ENCODE measurements at places on chromosomes 7 and 10.

DNA sequence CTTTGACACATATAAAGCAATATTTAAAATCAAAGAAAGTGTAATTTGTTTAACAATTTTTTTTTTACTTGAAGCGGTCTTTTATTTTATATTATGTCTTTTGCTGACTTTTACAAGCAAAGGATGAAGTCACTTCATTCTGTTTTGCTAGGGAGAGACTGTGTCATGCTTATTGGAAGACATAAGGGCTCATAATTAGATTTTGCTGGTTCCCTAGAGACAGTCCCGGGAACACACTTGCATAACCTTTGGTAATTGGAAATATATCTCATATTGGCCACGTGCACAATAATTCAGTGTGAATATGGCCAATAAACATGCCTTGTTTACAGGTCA is 448 bp upstream of the NET1 start:
- no peak for DNase-seq

- peak; percentile 42 for DNase-seq
Observed at GRCh38 chr7:97026715-97027426, 2.2 kb upstream of the DLX5 start.

DNA sequence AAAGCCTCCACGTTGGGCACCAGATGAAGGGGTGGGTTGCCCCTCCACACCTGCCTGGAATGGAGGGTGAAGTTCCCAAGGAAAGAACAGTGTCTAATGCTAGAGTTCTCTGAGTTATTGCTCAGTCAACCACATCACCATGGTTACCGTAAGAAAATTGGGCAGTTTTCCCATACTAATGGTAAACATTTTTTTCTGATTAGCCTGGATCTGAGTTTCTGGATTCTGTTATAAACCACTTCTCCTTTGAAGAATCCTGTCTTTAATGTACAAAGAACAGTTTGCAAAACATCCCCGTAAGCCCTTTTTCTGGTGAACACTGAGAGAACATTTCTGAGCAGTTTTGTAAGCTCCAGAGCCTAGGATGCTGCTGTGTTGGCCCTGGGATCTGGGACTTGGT is 45.5 kb downstream of the ABCC2 start:
- no peak for DNase-seq

DNA sequence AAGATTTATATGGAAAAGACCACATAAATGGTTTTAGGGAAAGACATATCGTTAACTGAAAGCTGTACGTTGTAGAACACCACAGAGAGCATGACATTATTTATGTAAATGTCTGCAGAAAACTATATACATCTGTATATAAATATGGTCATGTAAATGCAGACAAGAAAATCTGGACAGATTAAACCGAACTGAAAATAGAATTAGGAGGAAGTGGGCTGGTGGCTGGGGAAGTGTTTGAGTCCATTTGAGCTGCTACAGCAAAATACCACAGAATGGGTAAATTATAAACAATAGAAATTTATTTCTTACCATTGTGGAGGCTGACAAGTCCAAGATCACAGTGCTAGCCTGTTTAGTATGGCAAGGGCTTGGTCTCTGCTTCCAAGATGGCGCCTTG is 56.3 kb upstream of the USP6NL start:
- DNase-seq, result no peak

DNA sequence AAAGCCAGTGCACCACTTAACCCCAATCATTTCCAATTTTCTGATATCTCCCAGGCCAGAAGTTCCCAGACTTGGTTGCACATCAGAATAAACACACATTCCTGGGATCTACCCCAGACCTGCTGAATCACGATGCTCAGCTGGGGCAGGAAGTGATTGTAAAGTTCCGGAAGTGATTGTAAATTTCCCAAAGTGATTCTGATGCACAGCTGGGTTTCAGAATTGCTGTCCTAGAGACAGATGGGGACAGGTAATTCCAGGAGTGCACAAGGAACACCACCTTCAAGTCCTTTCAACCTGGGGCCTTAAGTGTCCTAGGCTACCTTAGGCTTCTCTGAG is 104.2 kb upstream of the EEPD1 start:
- no peak for DNase-seq

- no peak for DNase-seq
Observed at GRCh38 chr10:88974446-88975376, 15.9 kb upstream of the FAS start.

GRCh38 chr10:59382831-59383295 is 20.5 kb upstream of the FAM13C start:
- no peak for DNase-seq

DNA sequence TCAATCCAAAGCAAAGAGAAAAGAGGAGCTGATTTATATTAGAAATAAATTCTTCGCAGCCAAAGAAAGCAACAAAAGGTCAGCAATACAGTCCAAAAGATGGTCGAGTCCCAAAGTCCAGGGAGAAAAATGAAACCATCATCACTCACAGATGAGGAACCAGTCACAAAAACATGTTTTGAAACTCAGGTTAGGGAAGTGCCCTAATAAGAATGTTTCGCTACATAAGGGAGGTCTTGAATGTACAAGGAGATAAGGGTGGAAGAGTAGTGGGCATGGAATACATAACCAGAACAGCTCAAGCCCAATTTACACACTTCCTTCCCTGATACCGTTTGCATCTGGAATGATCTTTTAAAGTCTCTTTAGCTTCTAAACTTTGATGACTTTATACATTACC is 53.6 kb downstream of the VPS41 start:
- no peak for DNase-seq

GRCh38 chr7:17392846-17393245 is 94.4 kb downstream of the AHR start:
- no peak for DNase-seq

DNA sequence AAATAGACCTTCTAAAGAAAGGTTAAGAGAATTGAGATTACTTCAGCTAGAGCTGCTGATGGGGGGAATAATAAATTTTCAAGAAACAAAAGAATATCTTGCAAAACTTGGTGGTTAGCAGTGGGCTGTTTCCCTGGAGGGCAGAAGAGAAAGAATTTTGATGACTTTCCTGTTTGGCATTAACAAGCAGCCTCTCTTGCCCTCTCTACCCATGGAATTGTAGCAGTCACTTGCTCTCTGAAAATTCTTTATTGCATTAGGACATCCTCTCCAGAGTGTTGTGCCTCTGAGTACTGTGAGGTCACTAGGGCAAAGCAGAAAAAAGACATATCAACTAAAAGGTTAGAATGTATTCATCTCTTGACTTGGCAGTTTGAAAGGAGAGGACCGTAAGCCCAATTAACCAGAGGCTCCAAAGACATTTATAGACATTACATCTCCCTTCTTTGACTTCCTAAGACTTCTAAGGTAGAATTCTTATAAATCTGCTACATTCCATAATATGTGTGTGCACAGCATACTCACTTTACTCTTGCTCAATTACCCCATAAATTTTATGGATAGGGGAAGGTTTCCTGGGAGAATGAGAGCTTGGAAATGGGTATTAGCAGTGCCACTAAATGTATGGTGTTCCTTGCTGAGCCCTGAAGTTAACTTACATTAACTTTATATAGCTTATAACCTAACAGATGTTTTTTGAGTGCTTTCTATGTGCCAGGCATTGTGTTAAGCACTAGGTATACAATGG is 215.3 kb downstream of the KIF20B start:
- DNase-seq, result no peak

DNA sequence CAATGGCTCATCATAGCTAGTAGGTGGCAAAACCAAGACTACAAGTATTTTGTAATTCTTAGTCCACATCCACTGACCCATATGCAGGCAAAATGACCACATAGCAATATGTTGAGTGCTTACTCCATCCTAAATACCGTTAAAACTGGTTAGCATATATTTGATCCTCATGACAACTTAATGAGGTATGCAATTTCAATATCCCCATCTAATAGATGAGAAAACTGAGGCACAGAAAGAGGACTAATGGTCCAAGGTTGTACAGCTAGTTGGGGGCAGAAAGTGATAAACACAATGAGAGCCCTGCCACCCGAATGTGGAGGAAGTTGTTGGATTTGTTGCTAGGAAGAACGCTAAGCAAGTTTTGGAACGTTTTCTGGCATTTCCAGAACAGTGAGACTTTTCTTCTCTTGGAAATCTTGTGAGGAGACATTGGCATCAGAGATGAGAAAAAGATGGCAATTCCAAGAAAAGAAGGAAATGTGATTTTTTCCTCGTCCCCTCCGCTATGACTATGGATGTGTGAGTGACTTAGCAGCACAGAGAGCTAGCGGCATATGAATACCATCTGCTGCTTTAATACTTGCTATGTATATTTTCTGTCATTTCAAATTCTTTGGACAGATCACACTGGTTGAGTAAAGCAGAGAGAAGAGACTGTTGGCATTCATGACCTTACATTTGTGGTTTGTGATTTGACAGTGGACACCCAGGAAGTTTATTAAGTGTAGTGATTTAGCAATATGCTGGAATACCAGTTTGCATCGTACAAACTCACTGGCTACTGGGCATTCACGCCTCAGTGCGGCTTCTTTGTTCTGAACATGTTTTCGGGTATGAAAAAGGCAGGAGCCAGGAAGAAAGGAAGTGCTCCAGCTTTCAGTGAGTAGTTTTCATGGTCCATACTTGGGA is 51.5 kb downstream of the NRCAM start:
- DNase-seq, result no peak

DNA sequence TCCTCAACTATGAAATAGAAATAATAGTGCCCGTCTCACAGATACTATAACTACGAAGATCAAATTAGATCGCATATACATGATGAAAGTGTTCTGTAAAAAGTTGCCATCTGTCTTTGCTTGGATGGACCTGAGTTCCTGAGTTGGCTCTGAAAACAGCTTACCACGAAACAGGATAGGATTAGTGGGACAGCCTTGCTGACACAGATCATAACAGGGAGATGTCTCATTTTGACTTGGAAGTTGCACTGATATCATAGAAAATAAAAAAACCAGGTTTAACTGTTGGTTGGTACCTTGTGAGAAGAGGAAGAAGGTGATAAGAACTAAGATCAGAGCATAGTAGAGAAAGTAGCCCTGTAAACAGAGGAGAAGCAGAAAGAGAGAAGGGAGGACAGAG is 79.3 kb upstream of the AGBL3 start:
- no peak for DNase-seq

GRCh38 chr10:129424978-129425377 is 42.1 kb upstream of the MGMT start:
- DNase-seq, result no peak

DNA sequence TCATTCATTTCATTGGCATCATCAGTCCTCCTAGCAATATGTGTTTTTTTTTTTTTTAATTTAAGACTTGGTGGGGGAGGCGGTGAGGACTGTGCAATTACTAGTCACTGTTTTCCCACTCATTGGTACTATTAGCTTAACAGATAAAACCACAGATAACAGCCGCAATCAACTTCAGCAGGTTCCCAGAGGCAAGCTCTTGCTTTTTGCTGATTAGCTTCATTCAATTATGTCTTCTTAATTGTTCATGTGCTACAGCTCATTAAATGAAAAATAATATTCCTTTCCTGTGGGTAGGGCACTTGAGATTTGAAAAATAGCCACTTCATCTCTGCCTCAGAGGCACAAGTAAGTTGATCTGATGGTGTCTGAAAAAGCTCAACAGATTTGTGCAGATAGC is 215.5 kb downstream of the PCDH15 start:
- DNase-seq, result no peak

DNA sequence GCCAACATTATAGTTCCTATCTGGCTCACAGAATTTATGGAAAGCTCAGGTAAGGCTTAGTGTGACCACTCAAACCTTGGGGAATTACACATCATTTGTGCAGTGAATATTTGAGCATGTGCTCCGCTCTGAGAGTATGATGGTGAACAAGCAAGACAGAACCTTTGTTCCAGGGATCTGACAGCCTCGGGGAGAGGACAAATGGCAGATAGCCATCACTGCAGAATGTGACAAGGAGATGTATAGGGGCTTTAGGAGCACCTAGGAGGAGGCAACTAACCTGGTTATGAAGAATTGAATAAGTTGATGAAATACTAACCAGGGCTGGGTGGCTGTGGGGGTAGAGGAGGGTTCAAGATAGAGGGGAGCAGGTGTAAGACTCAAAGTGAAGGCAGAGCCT is 290.5 kb downstream of the GFRA1 start:
- no peak for DNase-seq

GRCh38 chr10:24417053-24417452 is 208.1 kb downstream of the KIAA1217 start:
- no peak for DNase-seq

DNA sequence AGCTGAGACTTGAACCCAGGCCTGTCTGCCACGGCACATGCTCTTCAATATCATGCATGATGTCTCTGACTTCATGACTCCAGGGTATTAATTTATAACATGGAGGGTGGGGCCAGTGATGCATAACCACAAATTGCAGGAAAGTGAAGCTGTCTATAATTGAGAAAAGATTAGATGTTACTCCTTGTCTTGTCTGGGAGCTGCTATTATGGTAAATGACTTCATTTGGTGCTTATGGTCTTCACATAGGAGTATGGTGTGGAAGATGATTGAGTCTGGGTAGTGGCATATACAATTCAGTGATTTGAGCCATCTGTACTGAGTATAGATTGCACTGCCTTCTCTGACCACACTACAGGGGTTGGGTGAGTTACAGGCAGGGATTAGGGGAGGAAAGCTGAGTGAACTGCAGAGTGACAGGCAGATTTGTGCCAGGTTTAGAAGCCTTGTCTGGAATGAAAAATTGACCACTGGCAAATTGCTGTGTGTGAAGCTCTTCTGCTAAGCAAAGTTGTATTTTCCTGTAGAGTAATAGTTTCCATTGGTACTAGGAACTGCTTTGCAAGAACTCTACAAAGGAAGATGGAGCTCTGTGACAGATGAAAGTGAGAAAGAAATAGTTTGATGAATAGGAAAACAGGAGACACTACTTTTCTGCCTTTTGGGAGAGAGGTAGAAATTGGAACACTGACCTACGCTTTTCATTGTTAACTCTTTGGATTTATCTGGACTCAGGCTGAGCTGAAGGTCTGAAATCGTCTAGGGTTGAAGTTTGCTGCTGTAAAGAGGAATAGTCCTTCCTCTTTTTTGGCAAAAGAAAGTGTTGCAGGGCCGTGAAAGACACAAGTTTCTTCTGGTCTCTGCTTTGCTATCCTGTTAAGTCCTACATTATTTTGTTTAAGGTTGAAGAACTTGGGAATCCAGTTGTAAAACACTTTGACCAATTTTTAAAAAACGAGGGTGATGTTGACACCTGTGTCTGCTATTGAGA is 2.7 kb downstream of the SND1 start:
- no peak for DNase-seq

DNA sequence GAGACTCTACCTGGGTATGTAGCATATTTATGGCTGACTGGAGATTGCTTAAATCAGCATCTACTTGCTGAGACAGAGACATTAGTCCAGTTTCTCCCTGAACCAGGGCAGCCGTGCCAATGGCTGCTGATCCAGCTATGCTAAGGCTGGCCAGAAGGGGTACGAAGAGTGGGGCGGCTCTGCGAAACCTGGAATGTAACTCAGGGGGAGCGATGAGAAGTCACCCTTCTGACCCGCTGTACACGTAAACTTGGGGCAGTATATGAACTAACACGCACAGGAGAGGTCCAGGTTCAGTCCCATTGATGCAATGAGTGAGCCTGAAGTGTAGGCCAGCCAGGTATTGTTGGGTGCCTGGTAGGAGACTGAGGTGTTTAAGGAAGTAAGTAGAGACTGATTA is 73.7 kb downstream of the PRR15 start:
- no peak for DNase-seq

Data from C1 segment of cervical spinal cord (tissue), 14 donors.